Fibroblast of mammary gland (primary cell): ENCODE measurements at places on chromosomes 4 and X.

- peak; percentile 28 for DNase-seq
Measured at GRCh38 chrX:56268888-56269287, 36.7 kb downstream of the KLF8 start.

- DNase-seq = no peak
Measured at GRCh38 chrX:16931855-16932575, 14.4 kb upstream of the REPS2 start.

DNA sequence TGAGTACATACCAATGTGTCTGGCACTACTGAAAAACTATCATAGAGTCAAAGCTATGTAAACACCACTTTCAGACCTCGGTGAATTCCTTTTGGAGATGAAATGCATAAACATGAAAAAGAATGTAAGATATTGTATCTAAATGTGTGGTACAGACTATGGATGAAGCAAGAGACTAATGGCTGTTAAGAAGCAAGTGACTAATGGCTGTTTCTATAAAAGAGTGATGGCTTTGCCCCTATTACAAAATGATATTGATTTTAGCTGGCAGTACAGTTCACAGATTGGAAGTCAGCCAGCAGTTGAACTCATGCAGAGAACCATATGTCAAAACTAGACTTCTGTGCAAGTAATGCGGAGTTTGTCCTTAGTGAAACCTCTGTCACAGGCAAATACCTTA lies 359.3 kb downstream of the GRXCR1 start:
- peak; percentile 59 for DNase-seq

DNA sequence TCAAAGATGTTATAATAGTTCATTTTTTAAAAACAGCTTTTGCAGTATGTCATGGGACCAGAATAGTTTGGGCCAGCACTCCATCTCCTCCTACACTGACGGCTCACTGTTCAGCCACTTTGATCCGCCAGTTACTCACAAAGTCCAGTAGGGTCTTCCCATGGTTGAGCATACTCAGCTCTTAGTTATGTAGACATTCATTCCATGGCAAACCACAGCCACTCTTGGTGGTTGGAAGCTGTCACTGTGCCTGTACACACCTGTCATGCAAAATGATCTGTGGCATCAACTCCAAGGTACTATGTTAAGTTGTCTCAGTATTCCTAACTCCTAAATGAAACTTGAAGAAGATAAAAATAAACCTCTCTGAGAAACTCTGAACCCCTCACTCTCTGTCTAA lies 127.2 kb downstream of the NR3C2 start:
- peak; percentile 3 for DNase-seq

DNA sequence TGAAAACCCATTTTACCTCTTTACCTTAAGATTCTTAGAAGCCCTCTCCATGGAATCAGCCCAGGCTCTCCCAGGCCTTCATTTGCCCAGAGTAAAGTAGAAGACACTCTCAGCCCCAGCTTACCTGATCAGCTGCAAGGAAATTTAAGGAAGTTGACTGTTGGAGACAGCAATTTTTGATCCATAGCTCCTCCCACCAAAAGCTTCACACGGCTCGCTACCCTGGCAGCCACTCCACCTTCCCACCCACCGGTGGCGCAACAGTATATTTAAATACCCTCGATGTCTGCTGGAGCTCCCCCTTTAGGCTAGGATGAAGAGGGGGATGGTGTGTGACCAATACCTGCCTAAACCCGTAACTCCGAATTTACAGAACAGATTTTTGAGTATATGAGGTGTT lies 75.4 kb downstream of the MBNL3 start:
- DNase-seq = no peak

- DNase-seq = no peak
Measured at GRCh38 chr4:184283659-184284335, 66.1 kb upstream of the ENPP6 start.

GRCh38 chrX:17376431-17377077 lies 1.6 kb downstream of the NHS start:
- DNase-seq = peak; percentile 13

GRCh38 chr4:174633399-174633798 lies 111.1 kb upstream of the HPGD start:
- no peak for DNase-seq

GRCh38 chrX:15170927-15171326 lies 99.0 kb downstream of the ASB9 start:
- DNase-seq = no peak
